ENCODE measurements at places on chromosomes 3 and 15.

DNA sequence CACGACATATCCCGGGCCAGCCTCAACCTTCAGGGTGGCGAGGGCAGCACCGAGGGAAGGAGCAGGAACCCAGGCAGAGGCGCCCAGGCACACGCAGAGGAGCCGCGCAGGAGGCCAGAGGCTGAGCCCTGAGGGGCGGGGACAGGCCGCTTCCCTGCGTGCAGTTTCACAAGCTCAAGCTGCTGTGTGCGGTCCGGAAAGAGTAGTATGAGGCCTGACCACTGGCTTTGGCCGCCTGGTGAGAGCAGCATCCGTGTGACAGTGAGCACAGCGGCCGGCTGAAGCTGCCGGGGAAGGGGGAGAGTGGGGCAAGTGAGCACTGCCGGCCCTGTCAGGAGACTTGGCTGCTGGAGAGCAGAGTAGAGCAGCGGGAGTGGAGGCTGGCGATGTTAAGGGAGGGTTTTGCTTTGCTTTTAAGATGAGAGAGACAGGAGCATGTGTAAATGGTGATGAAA, 8.7 kb downstream of the ZDHHC19 start:
- DNase-seq = no peak

GRCh38 chr3:174340624-174341587, 518.2 kb upstream of the NAALADL2 start:
- no peak for DNase-seq

- no peak for DNase-seq
Observed at GRCh38 chr3:45832699-45833098, 9.2 kb downstream of the LZTFL1 start.

- no peak for DNase-seq
Observed at GRCh38 chr3:140568842-140569520, 108.9 kb upstream of the TRIM42 start.

- DNase-seq = no peak
Observed at GRCh38 chr3:122024800-122025199, 2.8 kb upstream of the ILDR1 start.

DNA sequence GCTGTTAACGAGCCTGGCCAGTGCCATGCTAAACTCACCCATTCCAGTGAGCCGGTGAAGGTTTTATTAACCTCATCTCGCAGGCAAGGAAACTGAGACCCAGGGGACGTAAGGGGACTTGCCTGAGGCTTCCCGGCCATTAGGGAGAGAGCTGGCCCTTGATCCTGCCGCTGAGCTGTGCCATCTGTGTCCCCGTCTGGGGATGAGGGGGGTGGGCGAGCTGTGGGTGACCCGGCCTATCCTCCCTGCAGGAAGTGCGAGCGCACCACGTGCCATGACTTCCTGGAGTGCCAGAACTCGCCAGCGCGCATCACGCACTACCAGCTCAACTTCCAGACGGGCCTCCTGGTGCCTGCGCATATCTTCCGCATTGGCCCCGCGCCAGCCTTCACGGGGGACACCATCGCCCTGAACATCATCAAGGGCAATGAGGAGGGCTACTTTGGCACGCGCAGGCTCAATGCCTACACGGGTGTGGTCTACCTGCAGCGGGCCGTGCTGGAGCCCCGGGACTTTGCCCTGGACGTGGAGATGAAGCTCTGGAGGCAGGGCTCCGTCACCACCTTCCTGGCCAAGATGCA, 88.5 kb downstream of the FBLN2 start:
- no peak for DNase-seq

DNA sequence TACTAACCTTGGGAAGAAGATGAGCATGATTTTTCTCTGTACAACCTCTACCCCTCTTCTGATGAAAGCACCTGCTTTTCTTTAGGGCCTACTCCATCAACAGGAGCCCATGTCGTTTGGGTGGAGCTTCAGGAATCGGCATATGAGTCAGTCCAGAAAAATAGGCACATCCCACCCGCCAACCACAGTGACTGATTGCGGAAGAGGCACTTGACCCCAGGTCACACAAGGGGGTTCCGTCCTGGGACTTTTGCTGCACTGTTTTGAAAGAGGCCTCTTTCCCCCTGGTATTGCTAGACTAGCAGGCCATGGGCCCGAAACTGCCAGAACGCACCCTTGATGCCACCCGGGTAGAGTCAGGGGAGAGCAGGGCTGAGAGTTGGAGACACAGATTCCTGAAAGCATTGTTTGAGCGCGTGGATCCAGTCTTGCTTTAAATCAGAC, 19.3 kb upstream of the NRROS start:
- DNase-seq = no peak

Data from activated naive CD4-positive, alpha-beta T cell treated with anti-CD3 and anti-CD28 coated beads, Interleukin-2, amount 50 U/mL, for 16 hours (primary cell).